ENCODE measurements at places on chromosomes 3 and 15.

DNA sequence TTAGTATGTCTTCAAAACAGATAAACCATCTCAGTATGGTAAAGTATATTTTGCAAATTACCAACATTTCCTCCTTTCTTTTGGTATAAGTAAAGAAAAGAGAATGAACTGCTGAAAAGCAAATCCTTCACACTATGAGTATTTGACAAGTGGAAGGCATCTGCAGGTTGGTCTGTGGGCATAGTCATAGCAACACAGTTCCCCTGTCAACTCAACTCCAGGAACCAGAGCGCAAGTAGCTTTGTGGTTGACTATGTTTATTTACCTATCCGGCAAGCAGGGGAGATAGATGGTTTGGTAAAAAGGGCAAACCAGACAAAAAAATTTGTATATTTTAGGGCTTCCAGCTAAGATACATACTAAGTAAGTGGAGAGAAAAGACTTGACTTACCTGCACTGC lies 88.3 kb upstream of the PPIB start:
- no peak for DNase-seq

GRCh38 chr3:61645148-61645547 lies 83.8 kb downstream of the PTPRG start:
- no peak for DNase-seq

DNA sequence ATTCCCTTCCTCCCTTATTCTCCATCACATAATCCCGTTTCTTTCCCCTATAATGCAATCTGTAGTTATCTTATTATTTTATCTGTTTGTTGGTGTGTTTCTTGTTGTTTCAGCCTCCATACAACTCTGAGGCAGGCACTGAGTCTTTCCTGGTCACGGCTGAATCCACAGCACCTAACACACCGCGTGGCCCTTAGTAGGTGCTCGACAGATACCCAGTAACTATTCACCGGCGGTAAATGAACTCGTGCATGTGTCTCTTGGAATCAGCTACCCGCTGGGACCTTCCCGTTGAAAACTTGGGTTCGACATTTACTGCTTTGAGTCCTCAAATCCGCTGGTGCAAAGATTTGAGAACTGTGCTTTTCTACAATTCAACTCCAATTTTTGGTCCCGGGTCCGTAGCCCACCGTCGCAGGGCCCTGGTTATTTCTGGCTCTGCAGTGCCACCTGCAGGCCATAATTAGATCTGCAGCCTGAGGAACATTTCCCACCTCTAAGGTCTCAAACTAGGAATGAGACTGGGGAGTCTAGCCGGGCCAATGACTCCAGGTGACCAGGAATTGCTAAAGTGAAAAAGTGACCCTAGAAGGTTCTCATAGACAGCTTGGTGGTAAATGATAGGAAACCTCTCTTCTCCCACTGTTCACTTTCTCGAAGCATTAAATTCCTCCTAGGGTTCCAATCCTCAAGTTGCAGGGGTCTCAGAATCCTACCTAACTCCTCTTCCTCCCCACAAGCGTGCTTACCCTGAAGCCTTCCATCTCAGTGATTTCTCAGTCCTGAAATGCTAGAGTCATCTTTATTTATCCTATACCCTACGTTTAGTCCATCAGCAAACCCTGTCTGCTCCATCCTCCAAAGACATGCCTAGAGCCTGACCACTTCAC lies 40.0 kb upstream of the TRH start:
- peak; percentile 71 for DNase-seq

DNA sequence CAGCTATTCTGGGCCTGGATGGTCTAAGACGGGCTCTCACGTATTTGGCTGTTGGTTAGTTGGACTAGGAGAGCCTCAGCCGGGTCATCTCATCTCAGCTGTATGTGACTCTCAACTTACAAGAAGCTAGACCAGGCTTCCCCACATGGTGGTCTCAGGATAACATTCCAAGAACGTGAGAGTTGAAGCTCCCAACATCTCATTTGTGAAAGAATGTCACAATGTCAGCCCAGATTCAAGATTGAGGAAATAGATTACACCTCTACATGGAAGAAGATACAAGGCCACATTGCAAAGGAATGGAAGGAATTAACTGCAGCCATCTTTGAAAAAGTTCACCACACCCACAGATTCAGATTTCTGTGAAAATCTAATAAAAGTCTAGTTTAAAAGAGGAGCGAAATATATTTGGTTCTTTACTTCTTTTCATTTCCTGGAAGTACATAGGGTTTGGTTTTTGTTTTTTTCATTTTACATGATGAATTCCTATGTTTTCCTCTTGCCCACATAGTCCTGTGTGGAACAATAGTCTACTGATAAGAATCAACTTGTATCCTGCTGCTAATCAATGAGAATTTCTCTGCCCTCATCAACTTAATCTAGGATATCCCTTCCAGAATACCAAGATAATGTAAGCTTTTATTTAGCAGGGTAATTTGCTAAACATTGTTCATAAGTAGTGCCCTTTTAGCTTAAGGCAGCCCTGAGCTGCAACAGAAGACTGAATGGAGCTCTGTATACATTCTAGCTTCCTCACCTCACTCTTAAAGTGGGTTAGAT lies 116.5 kb downstream of the CMSS1 start:
- DNase-seq, result no peak

GRCh38 chr3:64815789-64816188 lies 128.0 kb upstream of the ADAMTS9 start:
- DNase-seq, result no peak

All from NAMALWA (cell line).